Activated T-helper 1 cell treated with Interleukin-2 at 50 U/mL for 16 hours (primary cell): ENCODE measurements at places on chromosomes 6 and 20.

DNA sequence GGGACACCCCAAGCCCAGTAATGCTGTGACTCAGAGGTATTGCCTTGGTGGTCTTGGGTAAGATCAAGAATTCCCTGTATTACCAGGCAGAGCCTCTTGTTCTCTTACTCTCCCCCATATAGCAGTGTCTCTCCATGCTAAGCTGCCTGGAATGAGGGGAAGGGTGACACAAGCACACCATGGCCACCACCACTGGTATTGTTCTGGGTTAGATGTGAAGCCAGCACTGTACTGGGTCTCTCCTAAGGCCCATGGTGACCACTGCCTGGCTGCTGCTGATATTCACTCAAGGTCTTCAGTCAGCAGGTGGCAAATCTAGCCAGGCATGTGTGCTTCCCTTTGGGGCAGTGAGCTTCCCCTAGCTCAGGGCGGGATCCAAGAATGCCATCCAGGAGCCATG is 36.5 kb downstream of the TAF11 start:
- DNase-seq, result no peak

DNA sequence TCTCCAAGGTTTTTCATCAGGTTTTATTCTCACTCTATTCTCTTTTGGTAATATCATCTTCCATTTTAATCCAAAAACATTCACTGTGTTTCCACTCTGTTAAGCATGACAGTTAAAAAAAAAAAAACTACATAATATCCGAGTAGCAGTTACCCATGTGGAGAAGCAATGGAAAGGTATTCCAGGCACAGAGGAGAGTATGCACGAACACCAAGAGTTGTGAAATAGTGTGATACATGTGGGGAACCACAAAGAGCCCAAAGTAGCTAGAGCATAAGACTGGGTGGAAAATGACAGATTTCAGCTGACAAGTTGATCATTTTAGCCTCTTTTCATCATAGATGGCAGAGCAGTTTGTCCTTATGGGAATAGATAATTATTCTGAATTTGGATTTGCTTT is 19.9 kb upstream of the FBXL4 start:
- DNase-seq, result no peak

- no peak for DNase-seq
Measured at GRCh38 chr20:63962426-63963347, 6.5 kb upstream of the UCKL1 start.

- peak; percentile 63 for DNase-seq
Measured at GRCh38 chr20:57397693-57398108, 6.5 kb downstream of the RBM38 start.

GRCh38 chr6:135183532-135184440 is 2.7 kb downstream of the MYB start:
- DNase-seq, result peak; percentile 64
